Skin of body (tissue), 3 donors: ENCODE measurements at places on chromosomes 12 and 14. TPM values are rescaled to one million over a fixed set of nuclear protein-coding genes. Genes with fewer than 3 reads are reported as not detected.

DNA sequence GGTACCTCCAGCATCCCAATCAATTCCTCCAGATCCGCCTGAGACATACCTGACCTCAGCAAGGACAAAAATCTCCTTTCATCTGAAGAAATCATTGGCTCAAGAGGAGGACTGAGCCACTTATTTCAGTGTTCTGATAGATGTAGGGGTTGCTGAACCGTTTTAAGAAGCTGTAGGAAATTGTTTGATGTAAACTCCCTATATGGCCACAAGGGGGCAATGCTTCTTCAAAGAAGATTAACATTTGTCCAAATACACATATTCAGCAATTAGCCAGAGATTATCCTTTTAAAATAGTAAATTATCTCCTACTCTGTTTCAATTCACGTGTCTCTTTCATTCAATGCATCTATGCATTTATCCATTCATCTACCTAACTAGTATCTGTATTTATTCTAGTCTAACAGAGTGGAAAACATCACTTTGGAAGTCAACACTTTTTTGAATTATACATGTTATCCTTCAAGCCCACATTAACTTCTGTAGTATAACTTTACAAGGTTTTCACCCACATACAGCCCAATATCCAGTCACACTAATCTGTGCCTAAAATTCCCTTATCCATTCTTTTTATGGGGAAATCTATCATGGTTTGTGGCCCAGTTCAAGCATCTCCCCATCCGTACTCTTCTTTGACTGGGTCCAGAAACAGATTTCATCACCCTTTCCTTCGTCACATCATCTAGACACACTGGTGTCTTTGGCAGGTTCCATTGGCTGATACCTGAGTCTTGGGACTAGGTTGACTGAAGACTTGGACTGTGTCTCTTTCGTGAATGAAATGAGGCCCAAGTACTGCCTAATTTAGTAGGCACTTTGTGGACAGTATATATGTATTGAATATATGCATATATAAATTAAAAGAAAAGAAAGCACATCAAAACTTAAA lies 411.0 kb upstream of the OR4E1 start:
- no peak for DNase-seq

DNA sequence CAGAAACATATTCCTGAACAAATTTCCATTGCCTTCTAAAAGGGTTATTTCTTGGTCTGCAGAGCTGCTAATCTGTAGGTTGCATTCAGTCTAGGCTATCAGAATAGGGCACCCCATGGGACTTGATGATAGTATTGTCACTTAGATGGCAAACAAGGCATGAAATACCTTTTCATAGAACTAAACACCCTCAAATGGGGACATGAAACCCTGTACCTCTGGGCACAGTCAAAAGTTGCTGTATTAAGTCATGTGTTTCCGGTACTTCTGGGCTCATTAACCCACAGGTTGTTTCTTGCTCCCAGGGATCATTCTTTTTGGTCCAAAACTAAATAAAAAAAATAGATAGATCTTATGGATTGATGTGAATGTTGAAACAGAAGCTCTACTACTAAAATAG lies 930.4 kb downstream of the NRXN3 start:
- no peak for DNase-seq

DNA sequence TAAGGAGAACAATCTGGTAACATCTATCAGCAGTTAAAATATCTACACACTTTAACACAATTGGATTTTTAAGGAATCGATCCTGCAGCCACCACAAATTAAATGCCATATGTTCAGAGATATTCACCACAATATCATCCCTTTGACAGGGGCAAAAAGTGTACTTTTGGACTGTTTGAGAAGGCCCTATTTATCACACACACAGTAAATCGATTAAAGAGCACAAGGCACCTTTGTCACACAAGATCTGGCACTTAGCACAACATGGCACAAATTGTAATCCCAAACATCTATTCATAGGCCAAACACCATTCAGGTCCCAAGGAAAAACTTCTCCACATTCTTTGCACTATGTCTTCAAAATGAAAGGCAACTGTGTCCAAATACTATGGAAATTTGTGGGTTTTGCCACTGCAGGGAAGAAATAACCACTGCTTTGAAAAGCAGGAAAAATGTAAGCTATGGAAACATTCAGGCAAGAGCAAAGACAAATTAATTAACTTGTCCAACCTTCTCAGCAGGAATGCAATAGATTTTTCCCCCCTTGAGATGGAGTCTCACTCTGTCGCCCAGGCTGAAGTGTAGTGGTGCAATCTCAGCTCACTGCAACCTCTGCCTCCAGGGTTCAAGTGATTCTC lies 282.5 kb upstream of the TMPO start:
- DNase-seq: no peak

GRCh38 chr12:79983986-79984620 lies 49.2 kb upstream of the PPP1R12A start:
- peak; percentile 8 for DNase-seq

Gene SLCO1B1
- not detected for total RNA-seq
